ENCODE measurements at places on chromosomes 2 and 18.

DNA sequence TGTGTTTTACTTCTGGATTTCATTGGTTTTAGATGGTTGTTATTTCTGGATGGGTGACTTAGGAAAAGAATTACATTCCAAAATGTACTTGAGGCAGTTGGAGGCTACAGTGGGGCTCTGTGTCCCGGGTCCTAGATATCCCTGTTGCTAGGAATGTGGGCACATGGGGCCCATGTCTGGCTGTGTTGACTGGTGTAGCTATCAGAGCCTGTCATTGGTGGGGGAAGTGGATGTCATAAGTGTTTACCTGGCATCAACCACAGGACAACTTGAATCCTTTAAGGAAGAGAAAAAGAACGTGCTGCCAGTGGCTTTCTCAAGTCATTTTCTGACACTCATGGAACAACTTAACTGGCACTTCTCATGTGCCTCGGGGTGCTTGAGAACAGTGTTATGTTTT, 30.4 kb downstream of the IL18R1 start:
- DNase-seq = no peak

- no peak for DNase-seq
Measured at GRCh38 chr2:214593727-214594126, 182.9 kb downstream of the VWC2L start.

DNA sequence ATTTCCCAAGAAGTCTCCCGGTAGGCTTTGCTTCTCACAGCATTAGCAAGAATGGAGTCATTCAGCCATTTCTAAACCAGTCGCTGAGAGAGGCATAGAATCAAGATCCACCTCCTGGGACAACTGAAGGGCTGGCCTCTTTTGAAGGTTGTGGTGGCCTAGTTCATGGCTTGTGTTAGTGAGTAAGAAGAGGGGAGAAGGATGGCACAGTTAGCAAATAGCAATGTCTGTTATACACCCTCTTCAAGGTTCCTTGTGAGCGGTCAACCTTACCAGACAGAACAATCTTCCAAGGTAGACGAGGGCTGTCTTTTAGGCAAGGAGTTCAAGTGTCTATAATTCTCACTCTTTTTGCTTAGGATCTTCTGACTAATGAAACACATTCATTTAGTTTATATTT, 35.4 kb upstream of the DNAH7 start:
- DNase-seq = no peak

DNA sequence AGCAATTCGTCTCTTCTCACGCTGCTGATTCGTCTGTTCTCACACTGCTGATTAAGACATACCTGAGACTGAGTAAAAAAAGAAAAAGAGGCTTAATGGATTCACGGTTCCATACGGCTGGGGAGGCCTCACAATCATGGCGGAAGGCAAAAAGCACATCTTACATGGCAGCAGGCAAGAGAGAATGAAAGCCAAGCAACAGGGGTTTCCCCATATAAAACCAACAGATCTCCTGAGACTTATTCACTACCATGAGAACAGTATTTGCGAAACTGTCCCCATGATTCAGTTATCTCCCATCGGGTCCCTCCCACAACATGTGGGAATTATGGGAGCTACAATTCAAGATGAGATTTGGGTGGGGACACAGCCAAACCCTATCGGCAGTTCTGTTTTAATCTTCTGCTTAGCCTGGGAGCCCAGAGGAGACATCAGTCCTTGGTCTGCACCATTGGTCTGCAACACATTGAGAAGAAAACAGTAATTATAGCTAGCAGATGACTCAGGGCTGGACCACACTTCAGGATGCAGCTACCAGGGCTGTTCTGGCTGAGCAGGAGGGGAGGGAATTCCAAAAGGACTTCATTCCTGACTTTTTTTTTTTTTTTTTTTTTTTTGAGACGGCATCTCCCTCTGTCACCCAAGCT, 69.4 kb downstream of the CABLES1 start:
- DNase-seq = no peak
